ENCODE measurements at places on chromosomes 5 and 9.

DNA sequence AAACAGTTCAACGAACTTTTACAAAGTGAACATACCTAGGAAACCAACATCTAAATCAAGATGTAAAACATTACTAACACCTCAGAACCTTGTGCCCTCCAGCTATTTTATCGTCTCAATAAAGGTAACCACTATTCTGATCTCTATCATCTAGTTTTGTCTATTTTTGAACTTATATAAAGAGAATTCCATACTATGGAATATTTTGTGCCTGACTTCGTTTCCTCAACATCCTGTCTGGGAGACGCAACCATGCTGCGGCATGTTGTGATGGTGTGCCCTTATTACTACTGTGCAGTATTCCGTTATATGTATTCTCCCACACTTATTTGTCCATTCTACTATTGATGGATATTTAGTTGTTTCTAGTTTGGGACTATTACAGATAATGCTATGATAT, 99.2 kb downstream of the NR6A1 start:
- no peak for DNase-seq

DNA sequence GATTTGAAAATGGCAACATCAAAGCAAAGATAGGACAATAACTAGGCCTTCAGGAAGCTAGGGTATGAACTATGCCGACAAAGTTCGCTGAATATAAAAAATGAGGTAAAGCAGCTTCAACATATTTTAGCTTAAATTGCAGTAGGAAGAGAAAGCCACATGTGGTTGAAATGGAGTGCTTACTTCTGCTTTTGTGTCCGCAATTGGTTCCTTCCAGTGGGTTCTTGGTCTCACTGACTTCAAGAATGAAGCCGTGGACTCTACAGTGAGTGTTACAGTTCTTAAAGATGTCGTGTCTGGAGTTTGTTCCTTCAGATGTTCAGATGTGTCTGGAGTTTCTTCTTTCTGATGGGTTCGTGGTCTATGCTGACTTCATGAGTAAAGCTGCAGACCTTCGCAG, 95.2 kb downstream of the APTX start:
- DNase-seq = no peak

- DNase-seq = no peak
These were observed 13.6 kb upstream of the KIAA1958 start for GRCh38 chr9:112472996-112473395.

GRCh38 chr5:14258840-14259239, 115.7 kb downstream of the TRIO start:
- no peak for DNase-seq

GRCh38 chr9:89534515-89535287, 36.8 kb upstream of the SEMA4D start:
- DNase-seq = no peak

GRCh38 chr5:8060953-8061429, 192.0 kb downstream of the MTRR start:
- DNase-seq = no peak

- no peak for DNase-seq
These were observed 89.2 kb upstream of the IRX4 start for GRCh38 chr5:1971944-1972343.

Data from amniotic epithelial cell (primary cell).